ENCODE measurements at places on chromosomes 6 and 20. TPM values are rescaled to one million over a fixed set of nuclear protein-coding genes. Genes with fewer than 3 reads are reported as not detected.

- no peak for DNase-seq
Measured at GRCh38 chr6:114556846-114557488, 214.1 kb upstream of the HS3ST5 start.

DNA sequence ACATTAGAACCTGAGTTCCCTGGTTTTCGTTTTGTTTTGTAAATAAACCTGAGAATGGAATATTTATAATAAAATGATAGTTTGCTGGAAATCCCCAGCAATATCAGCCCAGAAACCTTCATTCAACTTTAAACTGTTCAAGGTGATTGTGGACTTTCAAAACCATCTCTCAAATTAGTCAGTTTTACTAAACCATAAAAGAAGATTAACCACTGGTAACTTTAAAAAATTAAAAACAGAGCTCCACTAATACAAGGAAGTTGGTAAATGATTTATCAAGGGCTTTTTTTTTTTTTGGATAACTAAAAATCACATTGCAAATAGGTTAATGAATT is 10.0 kb downstream of the MBOAT1 start:
- DNase-seq = no peak

DNA sequence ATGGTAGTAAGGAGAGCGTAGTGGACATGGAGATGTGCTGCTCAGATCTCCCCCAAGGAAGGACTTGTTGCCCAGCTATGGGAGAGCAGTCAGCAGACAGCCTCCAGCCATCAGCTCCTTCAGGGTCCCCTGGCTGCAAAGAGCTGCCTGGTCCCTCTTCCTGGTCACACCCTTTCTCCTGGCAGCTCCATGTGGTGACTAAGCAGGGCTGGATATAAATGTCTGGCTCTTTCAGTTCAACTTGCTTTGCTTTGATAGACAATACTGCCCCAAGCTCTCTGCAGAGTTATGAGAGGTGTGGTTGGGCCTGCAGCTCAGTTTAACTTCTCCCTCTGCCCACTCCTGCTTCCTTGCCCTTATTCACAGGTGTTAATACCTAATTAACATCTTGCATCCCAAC is 64.1 kb upstream of the DDR1 start:
- DNase-seq = peak; percentile 44

- DNase-seq = no peak
Measured at GRCh38 chr20:9742821-9743220, 96.1 kb downstream of the PAK5 start.

DNA sequence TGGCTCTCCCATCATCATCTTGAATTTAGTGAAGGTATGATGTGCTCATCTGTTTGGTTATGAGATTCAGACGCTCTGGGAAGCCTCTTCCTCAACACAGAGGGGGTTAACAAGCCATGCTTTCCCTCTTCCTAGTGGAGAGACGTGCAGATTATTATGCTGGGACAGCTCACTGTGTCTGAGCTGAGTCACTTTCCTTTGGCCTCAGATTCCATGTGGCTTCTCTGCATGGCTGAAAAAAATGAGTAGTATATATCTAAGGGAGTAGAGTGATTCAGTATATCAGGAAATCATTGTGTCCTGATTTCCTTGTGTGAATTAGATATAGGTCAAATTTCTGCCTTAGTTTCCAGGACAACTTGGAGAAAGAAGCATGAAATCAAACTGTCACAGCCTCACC is 52.6 kb downstream of the FIG4 start:
- DNase-seq = no peak

The SMOC2 gene
- total RNA-seq = 0.05 TPM

- DNase-seq = no peak
Measured at GRCh38 chr20:14568225-14568624, 230.8 kb upstream of the FLRT3 start.

- DNase-seq = no peak
Measured at GRCh38 chr6:69609836-69610472, 186.9 kb downstream of the LMBRD1 start.

GRCh38 chr20:4811257-4811656 is 89.5 kb downstream of the PRND start:
- no peak for DNase-seq

- no peak for DNase-seq
Measured at GRCh38 chr6:89972025-89972381, 77.7 kb downstream of the GJA10 start.

- no peak for DNase-seq
Measured at GRCh38 chr20:13717631-13718044, 67.1 kb downstream of the ESF1 start.

- no peak for DNase-seq
Measured at GRCh38 chr6:135819665-135820064, 31.8 kb upstream of the PDE7B start.

DNA sequence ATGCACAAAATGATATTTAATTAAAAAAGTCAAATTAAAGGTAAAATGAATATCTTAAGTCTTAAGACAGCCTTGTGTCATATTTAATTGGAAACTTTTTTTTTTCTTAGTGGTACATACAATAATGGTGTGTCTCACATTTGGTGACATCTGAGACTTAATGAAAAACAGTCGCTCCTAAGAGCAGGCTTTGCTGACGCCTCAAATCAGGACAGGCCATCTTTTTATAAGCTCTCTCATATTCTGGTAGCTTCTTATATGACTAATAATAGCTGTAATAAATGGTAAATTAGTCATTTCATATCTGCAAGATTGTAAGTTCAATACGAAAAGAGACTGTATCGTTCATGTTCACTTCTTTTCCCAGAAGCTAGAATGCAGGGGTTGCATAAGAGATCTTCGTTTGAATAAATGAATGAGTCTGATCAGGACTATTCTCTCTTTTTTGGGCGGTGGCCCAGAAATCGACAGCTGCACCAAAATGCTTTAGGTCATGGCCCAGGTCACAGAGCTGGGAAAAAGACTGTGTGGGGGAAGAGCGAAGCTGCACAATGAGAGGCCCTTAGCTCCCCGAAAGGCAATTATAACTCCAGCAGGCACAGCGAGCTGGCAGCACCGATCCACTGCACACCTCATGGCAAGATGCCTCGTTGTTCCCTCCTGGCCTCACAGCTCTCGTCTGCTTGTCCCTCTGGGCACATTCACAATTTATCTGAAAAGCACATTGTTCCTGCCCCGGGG is 69.4 kb downstream of the NRN1 start:
- DNase-seq = no peak

The PDSS2 gene
- 14.0 TPM for total RNA-seq

DNA sequence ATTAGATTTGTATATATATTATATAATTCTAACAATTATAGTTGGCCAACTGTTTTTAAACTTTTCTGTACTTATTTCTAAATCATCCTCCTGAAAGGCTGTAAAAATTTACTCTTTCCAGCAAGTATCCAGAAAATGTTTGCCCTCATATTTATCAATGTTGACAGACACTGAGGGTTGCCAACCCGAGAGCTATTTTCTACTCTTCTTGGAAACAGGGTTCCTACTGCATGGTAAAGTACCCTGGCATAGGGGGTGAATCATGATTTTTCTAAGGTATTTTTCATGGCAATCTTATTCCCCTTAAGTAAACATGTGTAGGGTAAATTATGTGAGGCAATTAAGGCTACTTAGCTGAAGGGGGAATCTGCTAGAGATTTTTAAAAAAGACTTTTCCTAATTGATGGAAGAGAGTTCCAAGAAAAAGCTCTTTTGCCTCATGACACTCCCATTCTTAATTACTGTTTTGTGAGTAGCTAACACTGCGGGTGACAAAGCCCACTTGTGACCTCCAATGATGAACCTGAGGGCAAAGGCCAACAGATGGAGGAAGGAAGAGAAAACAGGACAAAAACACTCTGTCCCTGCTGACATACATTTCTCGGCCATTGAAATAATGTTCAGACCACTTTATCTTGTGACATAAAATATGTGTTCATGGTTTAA is 37.9 kb downstream of the GPX5 start:
- no peak for DNase-seq

GRCh38 chr20:43987531-43987930 is 72.9 kb downstream of the TOX2 start:
- no peak for DNase-seq

- DNase-seq = no peak
Measured at GRCh38 chr6:149129371-149130077, 188.0 kb upstream of the TAB2 start.

- DNase-seq = no peak
Measured at GRCh38 chr6:47424436-47424836, 53.2 kb upstream of the CD2AP start.

DNA sequence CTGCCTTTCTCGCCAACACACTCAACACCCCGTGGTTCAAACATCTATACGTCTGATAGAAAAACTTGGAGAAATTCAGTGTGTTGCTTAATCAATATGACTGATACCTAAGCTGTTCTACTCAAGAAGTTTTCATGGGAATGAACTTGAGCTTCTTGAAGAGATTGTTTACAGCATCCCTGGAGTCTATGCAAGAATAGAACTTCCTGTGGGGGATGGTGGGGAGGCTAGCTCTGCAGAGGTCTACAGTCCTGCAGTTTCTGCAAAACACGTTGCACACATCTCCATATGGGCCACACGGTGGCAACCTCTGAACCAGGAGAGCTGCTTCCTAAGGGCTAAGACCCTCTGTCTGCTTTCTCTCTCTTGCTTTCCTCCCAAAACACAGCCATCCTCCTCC is 32.7 kb upstream of the FANCE start:
- DNase-seq = peak; percentile 47

GRCh38 chr6:3795836-3796718 is 44.6 kb upstream of the PXDC1 start:
- peak; percentile 79 for DNase-seq

The GNAS-AS1 gene
- total RNA-seq = 0.90 TPM

The FUT9 gene
- not detected for total RNA-seq

DNA sequence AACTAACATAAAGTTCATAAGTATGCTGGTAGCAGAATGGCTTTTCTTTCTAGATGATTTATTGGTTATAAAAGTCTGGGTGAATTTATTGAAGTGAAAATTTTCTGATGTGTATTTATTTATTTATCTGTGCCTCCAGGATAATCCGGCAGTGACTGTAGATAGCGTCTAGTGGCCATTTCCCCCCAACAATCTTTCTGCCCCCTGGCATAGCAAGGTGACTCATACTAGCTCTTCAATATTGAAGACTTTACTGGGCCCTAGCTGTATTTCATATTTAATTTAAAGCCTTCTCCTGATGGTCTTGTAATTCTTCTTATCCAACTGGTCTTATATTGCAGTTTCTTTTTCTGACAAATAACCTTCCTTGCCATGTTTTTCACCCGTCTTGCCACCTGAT is 154.1 kb upstream of the SGK1 start:
- DNase-seq = no peak

DNA sequence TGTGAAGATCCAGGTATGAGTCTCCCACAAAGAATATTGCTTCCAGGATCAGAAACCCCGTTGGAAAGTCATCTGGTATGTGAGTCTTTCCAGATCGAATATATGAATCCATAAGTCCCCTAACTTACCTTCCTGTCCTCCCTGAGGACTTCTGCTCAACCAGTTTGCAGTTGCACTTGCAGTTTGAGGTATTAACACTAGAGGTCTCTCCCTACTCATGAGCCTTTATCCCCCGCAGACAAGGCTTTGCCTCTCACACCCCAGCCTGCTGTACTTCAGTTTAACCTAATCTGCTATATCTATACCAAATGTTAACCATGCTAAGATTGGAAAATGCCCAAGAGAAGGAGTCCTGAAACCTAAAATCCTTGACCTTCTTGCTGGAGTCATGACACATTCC is 135.3 kb upstream of the DEFB112 start:
- DNase-seq = peak; percentile 54

- no peak for DNase-seq
Measured at GRCh38 chr6:158636778-158637177, 7.8 kb downstream of the DYNLT1 start.

DNA sequence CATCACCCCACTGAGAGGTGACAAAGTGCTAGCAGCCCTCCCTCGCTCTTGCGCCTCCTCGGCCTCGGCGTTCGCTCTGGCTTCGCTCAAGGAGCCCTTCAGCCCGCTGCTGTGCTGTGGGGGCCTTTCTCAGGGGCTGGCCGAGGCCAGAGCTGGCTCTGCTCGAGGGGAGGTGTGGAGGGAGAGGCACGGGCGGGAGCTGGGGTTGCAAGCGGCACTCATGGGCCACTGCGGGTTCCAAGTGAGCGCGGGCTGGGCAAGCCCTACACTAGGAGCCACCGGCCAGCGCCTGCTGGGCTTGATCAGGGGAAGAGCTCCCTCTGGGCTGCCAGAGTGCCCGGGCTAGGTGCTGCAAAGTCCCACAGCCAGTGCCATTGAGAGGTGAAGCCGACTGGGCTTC is 964.8 kb upstream of the GJE1 start:
- DNase-seq = no peak

The PABPC1L gene
- total RNA-seq = 17.1 TPM

The GATA5 gene
- total RNA-seq = 0.18 TPM

GRCh38 chr20:34024723-34025351 is 31.1 kb downstream of the RALY start:
- DNase-seq = no peak

The KIF13A gene
- total RNA-seq = 46.2 TPM

The RNF39 gene
- not detected for total RNA-seq

The FAM83C gene
- total RNA-seq = not detected

GRCh38 chr6:146389740-146390139 is 153.9 kb upstream of the RAB32 start:
- no peak for DNase-seq

GRCh38 chr6:149454346-149454848 is 30.4 kb downstream of the ZC3H12D start:
- no peak for DNase-seq
